ENCODE measurements at places on chromosomes 16 and 17. TPM values are rescaled to one million over a fixed set of nuclear protein-coding genes. Genes with fewer than 3 reads are reported as not detected.

MAP2K6 gene
- 0.32 TPM for total RNA-seq

NATD1 gene
- 2.6 TPM for total RNA-seq

RAD51D gene
- 12.6 TPM for total RNA-seq

NXPH3 gene
- total RNA-seq, result 0.43 TPM

KRTAP9-8 gene
- not detected for total RNA-seq
